Hepatocyte (in vitro differentiated cells): ENCODE measurements at places on chromosomes 5 and 9. TPM values are rescaled to one million over a fixed set of nuclear protein-coding genes. Genes with fewer than 3 reads are reported as not detected.

DNA sequence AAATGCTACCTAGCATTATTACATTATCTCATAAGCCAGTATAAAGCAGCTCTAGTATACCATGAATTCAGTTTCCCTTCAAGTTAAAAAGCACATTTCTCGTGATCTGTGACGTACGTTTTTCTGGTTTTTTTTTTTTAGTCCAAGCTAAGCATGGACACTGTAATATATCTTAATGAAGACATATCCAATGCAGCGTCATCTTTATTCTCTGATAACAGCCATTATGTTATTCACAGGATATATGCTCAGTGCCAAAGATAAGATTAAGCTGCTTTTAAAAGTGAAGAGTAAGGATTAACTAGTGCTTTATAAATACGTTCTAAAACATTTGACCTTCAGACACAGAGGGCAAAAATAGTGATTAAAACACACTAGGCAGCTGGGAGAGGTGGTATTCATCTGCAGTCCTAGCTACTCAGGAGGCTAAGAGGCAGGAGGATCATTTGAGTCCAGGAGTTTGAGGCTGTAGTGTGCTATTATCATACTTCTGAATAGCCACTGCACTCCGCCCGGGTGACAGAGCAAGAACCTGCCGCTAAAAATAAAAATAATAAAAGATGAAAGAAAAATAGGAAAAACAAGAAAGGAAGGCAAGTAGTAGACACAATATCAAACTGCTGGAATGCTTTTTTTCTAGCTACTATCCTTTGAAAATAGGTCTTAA lies 7.7 kb downstream of the CSNK1A1 start:
- no peak for DNase-seq

DNA sequence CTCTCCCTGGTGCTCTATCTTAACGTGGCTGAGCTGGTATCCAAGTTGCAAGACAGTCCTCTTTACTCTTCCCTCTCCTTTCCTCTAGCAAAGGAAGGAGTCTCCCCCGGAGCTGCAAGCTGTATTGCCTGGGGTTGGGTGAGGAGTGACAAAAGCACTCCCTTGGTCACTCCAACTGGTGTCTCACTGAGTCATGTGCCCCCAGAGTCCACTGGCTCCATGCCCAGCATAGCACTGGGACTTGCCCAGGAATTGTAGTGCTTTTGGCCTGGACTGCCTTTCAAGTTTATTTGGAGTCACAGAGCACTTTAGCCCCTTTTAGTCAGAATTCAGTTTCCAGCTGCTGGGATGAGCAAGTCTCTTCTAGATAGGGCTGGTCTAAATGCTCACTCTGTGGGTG lies 82.6 kb upstream of the FST start:
- no peak for DNase-seq

GRCh38 chr5:95393279-95393678 lies 2.1 kb downstream of the FAM81B start:
- DNase-seq = no peak

GRCh38 chr5:175596761-175597189 lies 61.1 kb upstream of the HRH2 start:
- no peak for DNase-seq

GRCh38 chr9:121363622-121363961 lies 6.5 kb downstream of the STOM start:
- no peak for DNase-seq

CCDC192 gene
- 0.39 and 0.69 TPM in 2 replicates for polyA plus RNA-seq

SPRY4 gene
- 4.3 and 8.5 TPM in 2 replicates for polyA plus RNA-seq

RNF208 gene
- 3.3 and 6.6 TPM in 2 replicates for polyA plus RNA-seq

MSH3 gene
- polyA plus RNA-seq = 8.1 TPM in 2 replicates
